ENCODE measurements at places on chromosomes 13 and 19.

GRCh38 chr13:46983881-46984280, 87.0 kb upstream of the HTR2A start:
- DNase-seq = no peak

- DNase-seq = no peak
These were observed 72.4 kb upstream of the RGCC start for GRCh38 chr13:41384749-41385503.

DNA sequence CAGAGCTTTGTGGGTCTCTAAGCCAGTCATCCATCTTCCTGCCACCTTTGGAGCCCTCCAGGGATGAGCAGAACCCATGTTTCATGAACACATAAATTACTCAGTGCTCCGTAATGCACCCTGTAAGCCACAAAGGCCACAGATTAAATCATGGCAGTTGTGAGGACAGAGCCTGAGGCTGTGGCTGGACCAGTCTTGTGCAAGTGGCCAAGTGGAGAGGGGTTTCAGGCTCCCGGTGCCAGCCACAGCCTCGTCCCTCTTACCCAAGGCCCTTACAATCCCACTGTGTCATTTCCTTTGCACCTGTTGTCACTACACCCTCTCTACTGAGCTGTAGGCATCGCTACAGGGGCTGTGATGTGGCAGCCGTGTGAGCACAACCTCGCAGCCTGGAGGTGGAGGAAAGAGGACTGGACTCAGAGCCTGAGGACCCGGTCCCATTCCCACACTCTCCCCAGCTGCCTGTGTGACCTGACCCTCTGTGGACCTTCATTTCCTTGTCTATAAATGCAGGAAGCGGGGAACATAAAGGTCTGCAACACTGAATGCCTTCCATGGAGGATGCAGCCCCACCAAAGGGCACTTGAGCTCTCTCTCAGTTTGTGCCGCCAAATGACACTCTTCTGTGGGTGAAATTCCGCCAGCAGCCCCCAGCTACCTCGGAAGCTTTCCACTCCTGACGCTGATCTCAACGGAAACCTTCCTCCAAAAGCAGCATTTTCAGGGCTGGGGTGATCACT, 792.0 kb downstream of the UQCRFS1 start:
- no peak for DNase-seq

GRCh38 chr19:34393629-34394028, 10.6 kb upstream of the PDCD2L start:
- no peak for DNase-seq

GRCh38 chr13:99893567-99893966, 78.0 kb downstream of the ZIC5 start:
- DNase-seq = no peak

Measured in natural killer cell treated with Interleukin-12 subunit alpha and Interleukin-12 subunit beta and Interleukin-15 and Interleukin-18, amount 100 ng/mL, for 72 hours (primary cell).